DMS53 (cell line): ENCODE measurements at places on chromosomes 5 and 9.

DNA sequence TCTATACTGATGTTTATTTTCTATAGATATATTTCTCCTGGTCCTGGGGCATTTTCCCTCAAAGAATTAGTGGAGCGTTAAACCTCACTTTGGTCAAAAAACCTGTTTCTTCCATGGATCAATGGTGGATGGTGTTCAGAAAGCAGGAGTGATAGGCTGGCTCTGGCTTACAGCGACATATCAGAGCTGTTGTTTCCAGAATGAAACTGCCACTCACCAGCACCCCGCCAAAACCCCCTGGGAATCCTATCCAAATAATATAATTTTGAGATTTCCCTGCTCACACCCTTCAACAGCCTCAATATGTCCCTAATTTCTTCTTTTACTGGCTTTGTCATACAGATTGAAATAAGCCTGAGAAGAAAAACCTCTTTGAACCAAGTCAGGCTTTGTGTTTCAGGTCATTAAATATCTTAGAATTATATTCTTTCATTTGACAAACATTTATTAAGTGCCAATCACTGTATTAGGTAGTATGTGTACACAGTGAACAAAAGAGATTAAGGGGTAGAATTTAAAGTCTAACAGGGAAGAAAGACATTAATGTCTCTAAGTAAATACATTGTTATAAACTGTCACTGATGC lies 144.5 kb upstream of the GPR151 start:
- no peak for DNase-seq

GRCh38 chr9:123893115-123893514 lies 36.8 kb downstream of the DENND1A start:
- DNase-seq: no peak

DNA sequence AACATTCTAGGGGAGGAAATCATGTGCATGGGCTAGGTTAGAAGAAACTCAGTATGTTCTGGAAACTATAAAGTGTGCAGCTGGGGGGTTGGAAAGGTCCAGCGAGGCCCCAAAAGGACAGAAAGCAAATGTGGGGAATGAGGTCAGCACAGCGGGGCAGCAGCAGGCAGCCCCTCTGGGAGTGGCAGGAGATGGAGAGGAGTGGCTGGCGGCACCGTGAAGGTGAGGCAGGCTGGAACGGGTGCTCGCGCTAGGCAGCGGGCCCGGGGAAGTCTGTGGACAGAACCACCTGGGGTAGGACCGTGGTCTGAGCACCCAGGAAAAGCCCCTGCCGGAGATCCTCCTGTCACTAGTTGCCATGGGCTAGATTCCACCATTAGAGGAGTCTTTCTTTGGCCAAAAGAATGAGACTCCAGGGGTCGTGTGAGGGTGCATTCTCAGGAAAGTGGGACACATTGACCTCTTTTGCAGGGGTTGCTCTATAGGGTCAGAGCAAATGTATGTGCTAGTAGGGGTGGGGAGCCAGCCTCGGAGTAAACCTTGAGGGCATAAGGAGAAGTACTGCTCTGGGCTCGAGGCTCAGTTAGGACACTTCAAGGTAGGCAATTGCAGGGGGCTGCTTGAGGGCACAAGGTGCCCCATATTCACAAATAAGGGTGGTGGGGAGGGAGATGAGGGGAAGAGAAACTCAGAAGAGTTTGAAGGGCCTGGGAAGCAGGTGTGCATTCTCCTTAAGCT lies 61.2 kb downstream of the IL6ST start:
- DNase-seq: no peak

GRCh38 chr9:124272979-124273378 lies 15.2 kb downstream of the NEK6 start:
- no peak for DNase-seq

DNA sequence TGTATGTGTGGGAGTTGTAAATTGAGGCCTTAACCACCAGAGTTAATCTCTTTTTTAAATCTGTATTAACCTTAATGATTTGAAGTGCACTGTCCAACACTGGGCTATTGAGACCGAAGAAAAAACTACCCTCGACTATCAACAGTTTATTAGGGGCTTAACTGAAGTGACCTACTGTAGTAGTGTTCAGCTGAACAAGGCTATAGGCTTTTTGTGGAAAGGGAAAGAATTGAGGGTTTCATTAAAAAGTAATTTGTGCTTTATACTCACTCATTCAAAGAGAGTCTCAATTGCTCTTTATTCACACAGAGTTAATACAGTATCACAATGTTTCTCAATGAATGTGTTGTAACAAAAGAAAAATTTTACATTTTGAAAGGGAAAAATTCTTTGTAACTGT lies 267.5 kb downstream of the SLF1 start:
- no peak for DNase-seq

DNA sequence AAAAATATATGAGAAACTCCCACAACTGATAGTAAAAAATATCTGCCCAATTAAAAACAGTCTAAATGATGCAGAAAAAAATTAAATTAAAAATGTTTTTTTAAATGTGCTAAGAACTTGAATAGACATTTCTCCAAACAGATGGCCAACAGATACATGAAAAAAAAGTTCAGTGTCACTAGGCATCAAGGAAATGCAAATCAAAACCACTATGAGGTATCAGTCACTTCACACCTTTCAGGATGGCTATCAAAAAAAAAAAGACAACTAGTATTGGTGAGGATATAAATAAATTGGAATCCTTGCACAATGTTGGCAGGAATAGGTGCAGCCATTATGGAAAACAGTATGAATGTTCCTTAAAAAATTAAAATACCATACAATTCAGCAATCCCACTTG lies 16.6 kb downstream of the ZNF131 start:
- DNase-seq: no peak

- no peak for DNase-seq
Observed at GRCh38 chr9:76877961-76878360, 28.0 kb downstream of the PRUNE2 start.

GRCh38 chr5:36606036-36606427 lies 374 bp upstream of the SLC1A3 start:
- no peak for DNase-seq
